ENCODE measurements at places on chromosomes 16 and 17.

DNA sequence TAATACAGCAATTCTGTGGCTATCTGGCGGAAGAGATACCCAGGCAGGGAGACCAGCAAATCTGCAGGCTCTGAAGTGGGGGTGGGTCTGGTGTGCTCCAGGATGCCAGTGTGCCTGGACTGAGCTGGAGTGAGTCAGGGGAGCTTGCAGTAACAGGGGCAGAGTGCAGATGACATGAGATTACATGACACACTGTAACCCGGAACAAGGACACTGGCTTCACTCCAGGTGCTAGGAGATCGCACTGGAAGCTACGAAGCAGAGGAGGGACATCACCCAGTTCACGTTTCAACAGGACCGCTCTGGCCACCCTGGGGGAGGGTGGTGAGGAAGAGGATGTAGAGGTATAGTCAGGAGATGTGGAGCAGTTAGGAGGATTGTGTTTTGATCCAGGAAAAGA lies 475.6 kb downstream of the CDH13 start:
- DNase-seq, result no peak

- DNase-seq, result no peak
Observed at GRCh38 chr17:32021615-32021955, 14.4 kb downstream of the LRRC37B start.

DNA sequence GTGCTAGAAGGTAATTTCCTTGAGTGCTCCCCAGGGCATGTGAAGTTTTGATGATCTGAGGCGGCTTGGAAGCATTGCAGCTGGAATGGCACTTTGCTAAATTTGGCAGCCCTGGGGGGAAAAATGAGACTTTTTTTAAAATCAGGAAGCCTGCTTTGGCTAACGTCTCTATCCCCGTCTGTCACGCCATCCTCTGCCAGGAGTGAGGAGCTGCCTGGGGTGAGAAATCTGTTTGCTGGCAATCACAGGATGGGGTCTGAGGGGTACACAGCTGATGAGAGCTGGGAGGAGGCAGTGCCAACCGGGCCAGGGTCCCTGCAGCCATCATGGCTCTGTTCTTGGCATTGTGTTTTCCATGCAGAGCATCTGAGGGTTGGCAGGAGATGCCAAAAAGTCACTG lies 2.0 kb downstream of the ABCC12 start:
- no peak for DNase-seq

DNA sequence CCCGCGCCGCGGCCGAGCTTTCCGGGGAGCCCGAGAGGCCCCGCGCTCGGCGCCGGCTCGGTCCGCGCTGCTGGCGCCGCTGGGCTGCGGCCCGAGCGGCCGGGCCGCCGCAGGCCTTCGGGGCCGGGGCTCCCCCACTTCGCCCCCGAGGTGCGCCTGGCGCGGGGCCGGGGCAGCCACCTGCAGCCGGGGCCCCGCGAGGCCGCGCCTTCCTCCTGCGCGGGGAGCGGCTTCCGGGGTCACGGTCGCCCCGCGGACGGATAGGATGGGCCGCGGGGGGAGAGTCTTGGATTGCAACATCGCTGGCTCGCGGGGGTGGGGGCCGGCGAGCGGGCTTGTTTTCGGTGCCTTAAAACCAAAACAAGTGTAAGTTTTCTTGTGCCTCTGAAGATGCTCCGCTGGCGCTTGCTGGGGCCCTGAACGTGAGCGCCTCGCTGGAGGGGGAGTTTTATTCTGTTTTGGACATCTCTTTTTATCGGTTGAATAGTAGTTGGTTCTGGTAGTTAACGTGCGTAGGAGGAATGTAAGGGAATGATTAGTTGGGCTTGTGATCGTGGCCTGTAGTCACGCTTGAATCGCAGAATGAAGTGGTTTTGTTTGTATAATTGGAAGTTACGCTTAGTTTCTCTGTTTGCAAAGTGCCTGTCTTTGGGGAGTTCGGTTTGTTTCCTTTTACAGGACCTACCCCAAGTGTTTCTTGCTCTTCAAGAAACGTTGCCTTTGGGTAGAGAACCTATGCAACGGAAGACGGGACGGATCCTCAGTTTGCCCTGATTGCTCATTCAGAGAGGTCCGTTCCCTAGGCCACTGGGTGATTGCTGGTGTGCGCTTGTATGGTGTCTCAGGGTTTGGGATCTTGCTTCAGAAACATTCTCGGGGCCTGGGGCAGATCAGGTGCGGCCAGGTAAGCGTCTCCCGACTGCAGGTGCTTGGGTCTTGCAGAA lies 724 bp downstream of the UBE2I start:
- no peak for DNase-seq

- DNase-seq, result no peak
Observed at GRCh38 chr17:36937001-36937958, at the start of gene LHX1. TSS of gene LHX1 (plus strand) at chr17:36937475. CDS start at chr17:36938198, 723 bp downstream.

GRCh38 chr16:65702707-65703402 lies 581.0 kb upstream of the CDH11 start:
- no peak for DNase-seq

GRCh38 chr17:55354941-55355340 lies 66.7 kb downstream of the MMD start:
- no peak for DNase-seq

GRCh38 chr17:2611627-2612026 lies 18.2 kb downstream of the PAFAH1B1 start:
- DNase-seq, result no peak

GRCh38 chr16:22330326-22330725 lies 33.1 kb downstream of the POLR3E start:
- no peak for DNase-seq

DNA sequence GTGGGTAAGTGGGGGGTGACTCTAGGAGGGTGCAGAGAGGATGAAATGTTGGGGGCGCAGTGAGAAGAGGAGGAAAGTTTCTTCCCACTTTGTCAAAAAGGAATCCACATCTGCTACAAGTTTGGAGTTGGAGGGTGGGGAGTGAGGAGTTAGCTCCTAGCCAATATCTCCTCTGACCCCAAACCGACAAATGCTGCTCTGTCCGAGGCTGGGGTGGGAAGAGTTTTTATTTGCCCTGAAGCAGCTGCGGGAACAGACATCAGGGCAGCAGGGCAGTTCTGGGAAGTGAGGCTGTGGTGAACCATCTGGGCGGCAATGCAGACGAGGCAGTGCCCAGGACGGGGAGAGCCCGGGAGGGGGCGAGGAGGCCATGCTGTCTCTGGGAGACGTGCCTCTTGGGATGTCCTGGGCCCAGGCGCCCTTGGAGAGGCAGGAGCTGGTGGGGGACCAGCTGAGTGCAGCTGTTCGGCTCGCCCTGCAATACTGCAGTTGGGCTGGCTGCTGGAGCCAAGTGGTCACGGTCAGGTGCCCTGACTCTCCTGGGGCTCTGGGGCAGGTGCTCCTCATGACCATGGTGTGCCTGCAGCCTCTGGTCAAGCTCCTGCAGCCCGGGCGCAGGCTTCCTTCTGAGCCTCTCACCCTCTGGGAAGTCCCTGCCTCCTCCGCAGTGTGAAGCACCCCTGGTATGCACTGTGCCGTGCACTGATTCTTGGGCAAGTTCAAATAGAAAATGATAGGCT lies 6.4 kb upstream of the SOCS3 start:
- DNase-seq, result no peak

GRCh38 chr17:60631119-60631518 lies 31.1 kb downstream of the PPM1D start:
- no peak for DNase-seq

DNA sequence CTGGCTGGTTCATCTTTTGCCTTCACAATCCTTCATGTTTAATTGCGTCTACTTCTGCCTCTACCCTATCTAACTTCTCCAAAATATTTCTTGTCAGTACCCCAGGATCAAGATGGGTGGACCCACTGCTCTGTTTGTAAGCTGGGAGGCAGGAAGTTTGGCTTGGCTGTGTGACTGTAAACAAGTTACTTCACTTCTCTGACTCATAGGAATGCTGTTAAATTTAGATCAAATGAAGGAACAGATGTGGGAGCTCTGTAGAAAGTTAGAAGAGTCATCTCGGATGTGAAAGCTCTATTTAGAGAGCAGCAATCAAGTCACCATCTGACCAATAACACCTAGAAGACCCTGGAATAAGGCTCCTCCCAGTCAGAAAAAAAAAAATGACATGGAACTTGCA lies 55.2 kb upstream of the MRTFB start:
- DNase-seq, result no peak

DNA sequence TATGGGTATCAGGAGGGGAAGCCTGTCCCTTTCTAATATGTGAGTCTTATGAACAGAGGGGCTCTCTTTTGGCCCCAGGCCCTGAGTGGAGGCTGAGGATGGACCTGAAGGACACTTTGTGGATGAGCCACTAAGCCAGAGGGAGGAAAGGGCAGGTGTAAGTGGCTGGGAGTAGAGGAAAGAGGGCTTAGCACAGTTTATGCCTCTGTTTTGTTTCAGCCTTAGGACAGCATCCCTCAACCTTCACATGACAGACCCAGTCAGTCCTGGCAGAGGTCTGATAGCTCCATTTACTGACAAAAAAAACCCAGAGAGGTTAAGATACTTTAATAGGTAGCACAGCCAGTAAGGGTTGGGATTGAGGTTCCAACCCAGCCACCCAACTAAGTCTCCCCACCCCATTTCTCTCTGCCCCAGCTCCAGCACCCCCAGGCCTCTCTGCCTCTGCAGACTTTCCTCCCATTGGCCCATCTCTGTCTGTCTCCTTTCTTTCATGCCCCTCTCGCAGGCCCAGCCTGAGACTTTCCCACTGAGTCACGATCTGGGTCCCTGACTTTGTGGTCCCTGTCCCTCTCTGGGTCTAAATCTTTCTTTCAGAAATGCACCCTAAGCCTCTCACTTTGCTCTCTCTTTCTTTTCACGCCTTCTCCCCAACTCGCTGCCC lies 4.7 kb upstream of the TBX21 start:
- no peak for DNase-seq

DNA sequence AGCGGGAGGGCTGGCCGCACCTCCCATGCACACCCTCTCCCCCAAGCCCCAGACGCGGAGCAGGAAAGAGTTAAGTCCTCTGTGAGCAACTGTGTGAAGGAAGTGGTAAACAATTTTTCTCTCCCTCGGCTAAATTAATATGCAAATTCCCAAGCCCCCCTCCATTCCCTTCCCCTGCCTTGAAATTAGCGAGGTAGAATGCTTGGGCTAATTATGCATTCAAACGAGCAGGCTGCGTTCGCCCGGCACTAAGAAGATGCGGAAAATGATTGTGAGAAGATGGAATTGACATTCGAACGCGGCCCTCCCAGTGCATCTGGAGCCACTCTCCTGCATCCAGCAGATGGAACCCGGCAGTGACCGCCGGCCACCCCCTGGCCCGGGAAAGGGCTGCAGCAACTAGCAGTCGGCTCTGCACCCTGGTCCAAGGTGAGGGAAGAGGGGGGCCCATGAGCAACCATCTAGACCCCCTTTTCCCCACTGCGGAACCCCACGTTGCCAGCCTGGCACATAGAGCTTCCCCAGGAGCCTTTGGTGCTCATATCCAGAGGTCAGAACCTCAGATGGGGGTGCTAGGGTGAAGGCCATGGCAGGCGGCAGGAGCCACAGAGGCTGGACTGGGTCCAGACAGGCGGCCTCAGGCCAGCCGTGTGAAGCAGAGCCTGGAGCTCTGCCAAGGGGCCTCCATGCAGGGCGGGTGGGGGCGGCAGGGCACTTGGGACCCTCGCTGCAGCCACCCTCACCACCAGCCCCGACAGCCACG lies 49.1 kb upstream of the ACSF3 start:
- DNase-seq, result no peak

GRCh38 chr16:25546791-25547190 lies 145.0 kb upstream of the HS3ST4 start:
- no peak for DNase-seq

DNA sequence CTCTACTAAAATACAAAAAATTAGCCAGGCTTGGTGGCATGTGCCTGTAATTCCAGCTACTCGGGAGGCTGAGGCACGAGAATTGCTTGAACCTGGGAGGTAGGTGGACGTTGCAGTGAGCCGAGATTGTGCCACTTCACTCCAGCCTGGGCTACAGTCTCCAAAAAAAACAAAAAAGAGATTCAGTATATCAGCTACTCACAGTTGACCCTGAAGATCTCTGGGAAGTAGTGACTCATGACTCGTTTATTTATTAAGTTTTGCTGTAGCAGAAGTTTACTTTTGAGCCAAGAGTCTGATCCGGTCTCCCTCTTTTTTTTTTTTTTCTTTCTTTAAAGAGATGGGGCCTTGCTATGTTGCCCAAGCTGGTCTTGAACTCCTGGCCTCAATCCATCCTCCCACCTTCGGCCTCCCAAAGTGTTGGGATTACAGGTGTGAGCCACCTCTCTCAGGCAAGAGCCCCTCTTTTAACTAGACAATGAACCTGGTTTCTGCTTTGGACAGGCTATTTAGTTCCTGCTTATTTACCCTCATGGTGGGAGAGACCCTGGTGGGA lies 4.4 kb downstream of the MVP start:
- no peak for DNase-seq

GRCh38 chr17:34556384-34556783 lies 23.0 kb upstream of the TMEM132E start:
- no peak for DNase-seq

Measured in NCI-H2081 (cell line).